Stimulated activated CD4-positive, alpha-beta T cell treated with anti-CD3 and anti-CD28 coated beads, Interleukin-1b, Interleukin-23, amount 100 ng/mL, for 4 hours (primary cell): ENCODE measurements at places on chromosomes 3 and 15.

- no peak for DNase-seq
Observed at GRCh38 chr15:77944002-77944867, 133.3 kb downstream of the TBC1D2B start.

GRCh38 chr15:82742134-82742533 is 32.5 kb upstream of the AP3B2 start:
- DNase-seq: no peak

DNA sequence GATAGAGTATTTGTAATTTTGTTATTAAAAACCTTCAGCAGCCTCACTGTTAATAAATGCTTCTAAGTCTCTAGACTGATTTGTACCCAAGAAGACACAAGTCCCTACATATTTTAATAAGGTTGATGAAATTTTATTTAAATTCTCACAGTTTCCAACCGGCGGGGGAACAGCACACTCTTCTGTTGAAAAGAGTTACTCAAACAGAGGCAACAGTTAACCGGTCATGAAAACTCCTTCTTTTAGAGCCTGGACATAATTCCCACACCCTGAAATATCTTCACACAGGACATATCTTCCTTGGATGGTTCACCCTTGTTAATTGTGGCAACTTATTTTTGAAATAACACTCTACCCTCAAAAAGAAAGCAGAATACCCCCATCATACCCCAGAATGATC is 278.8 kb downstream of the FOXP1 start:
- DNase-seq: no peak

- no peak for DNase-seq
Observed at GRCh38 chr15:75738014-75738646, 25.5 kb upstream of the CSPG4 start.

- DNase-seq: no peak
Observed at GRCh38 chr3:196320137-196320536, 2.1 kb upstream of the DYNLT2B start.

DNA sequence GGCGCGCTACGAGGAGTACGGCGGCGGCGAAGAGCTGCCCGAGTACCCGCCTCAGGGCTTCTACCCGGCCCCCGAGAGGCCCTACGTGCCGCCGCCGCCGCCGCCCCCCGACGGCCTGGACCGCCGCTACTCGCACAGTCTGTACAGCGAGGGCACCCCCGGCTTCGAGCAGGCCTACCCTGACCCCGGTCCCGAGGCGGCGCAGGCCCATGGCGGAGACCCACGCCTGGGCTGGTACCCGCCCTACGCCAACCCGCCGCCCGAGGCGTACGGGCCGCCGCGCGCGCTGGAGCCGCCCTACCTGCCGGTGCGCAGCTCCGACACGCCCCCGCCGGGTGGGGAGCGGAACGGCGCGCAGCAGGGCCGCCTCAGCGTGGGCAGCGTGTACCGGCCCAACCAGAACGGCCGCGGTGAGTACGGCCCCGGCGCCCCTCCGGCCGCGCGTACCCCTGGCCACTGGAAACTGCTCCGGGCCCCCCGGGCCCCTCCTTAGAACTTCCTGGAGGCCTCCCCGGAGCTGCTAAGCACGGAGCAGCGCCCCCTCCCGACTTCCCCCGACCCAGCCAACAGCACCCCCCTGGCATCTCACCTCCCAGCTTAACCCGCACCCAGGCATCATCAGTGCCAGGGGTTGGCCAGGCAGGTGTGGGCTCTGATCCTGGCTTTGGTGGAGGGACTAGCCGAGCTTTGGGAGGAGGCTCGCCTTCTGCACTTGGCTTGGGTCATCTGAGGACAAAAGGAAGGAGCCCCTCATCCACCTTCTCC is 1.4 kb downstream of the LOXL1 start:
- peak; percentile 74 for DNase-seq

GRCh38 chr3:39210078-39210477 is 17.7 kb upstream of the XIRP1 start:
- no peak for DNase-seq
